CD4-positive, alpha-beta T cell treated with Interleukin-1 beta for 1 hour (primary cell): ENCODE measurements at places on chromosomes 3 and 15.

DNA sequence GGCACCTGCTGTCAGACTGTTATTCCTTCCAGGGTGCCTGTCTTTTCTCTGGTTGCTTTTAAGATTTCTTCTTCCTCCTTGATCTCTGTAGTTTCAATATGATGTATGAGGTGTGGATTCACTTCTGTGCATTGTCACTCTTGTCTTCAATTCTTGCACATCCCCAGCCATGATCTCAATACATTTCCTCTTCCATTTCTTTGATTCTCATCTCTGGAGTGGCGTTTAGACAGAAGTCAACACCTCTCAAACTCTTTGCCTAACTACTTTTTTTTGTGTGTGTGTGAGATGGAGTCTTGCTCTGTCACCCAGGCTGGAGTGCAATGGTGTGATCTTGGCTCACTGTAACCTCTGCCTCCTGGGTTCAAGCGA, 224.4 kb upstream of the LYSMD4 start:
- DNase-seq = no peak

DNA sequence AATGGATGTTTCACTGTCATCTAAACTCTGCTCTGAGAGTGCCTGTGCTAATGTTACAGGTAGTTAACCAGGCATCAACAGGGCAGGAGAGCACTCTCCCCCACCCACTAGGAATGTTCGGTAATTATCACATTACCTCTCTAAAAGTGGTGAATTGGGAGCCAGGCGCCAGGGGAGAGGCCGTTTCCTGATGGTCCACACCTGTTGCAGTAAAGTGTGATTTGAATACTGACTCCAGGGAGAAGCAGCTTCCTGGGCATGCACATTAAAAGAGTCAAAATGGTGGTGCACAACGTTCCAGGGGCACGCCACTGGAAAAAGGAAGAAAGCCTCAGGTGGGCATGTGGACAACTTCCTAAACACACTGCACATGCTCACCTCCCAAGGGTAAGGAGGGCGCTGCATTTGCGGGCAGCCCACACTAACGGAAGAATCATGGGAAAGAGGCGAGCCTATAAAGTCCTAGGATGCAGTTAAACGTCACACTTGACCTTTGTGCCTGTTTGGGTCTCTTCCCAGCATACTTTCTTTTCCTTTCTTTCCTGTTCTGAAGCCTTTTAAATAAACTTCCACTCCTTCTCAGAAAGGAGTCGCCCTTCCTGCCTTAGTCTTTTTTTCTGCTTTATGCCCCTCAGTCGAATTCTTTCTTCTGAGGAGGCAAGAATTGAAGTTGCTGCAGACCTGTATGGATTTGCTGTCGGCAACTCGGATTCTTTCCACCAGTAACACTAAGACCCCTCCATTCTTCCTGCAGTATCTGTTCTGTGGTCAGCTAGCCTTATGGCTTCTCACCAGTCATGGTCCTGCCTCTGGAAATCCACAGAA, 28.9 kb upstream of the GPD1L start:
- no peak for DNase-seq

DNA sequence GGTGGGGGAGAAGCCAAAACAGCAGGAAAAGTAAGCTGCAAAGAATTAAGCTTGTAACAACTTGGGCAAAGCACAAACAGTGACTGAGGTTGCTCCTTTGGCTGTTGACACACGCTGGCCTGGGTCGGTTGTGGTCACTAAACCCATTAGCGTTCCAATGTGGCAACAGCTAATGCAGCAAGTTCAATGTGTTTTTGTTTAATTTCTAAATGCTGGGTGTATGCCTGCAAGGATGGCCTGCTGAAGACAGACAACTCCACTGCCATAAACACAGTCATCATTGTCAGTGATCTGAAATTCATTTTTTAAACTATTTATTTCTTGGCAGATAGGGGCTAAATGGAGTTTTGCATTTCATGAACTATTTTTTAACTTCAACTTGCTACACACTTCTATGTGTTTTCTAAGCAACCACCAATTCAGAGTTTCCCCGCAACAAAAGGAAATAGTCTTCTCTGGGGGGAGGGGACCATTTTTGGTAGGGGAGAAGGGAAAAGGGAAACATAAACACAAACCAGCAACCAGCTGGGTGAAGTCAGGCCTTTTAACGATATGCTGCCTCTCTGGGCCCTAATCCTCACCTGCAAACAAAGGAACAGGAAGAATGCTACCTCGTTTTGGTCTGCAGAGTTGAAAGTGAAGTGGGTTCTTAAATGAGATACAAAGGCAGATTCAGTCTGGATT, 34.8 kb upstream of the WNT5A start:
- DNase-seq = no peak

GRCh38 chr3:9233814-9234600, 15.4 kb downstream of the SRGAP3 start:
- no peak for DNase-seq

DNA sequence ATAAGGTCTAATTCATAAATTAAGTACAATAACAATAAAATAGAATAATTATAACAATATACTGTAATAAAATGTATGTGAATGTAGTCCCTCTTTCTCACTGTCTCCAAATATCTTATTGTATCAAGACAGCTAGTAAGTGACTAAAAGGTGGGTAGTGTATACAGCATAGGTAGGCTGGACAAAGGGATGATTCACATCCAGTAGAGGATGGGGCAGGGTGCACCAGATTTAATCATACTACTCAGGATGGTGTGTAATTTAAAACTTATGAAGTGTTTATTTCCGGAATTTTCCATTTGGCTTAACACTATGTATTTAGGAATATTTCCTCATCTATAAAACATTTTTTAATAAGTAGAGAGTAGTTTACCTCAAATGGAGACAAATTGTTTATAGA, 876.1 kb upstream of the CADM2 start:
- DNase-seq = no peak

DNA sequence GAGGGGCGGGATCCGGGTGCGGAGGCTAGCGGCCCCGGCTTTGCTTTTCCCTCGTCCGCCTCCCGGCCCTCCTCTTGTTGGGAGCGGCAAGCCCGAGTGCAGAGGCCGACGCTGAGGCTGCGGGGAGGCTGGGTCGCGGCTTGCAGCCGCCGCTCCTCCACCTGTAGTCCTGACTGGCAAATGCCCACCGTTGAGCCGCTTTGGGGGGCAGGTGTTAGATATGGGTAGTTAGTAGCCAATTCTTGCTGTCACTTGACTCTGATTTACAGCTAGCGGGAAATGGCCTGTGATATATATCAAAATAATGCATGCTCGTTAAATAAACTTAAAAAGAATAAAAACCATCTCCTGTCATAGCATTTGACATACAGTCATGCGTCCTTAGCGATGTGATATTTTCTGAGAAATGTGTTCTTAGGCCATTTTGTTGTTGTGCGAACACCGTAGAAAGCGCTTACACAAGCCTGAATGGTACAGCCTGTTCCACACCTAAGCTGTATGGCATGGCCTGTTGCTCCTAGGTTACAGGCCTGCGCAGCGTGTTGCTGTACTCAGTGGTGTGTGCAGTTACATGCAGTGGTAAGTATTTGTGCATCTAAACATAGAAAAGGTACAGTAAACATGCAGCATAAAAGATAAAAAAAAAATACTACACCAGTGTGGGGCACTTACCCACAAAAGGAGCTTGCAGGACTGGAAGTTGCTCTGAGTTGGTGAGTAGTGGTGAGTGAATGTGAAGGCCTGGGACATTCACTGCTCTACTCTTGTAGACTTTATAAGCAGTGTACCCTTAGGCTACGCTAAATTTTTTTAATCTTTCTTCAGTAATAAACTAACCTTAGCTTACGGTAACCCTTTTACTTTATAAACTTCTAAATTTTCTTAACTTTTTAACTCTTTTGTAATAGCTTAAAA, 873 bp downstream of the CAPN7 start:
- no peak for DNase-seq

- DNase-seq = no peak
Observed at GRCh38 chr3:175413926-175414325, 554.8 kb downstream of the NAALADL2 start.

- no peak for DNase-seq
Observed at GRCh38 chr3:67048715-67049074, 50.6 kb downstream of the KBTBD8 start.

DNA sequence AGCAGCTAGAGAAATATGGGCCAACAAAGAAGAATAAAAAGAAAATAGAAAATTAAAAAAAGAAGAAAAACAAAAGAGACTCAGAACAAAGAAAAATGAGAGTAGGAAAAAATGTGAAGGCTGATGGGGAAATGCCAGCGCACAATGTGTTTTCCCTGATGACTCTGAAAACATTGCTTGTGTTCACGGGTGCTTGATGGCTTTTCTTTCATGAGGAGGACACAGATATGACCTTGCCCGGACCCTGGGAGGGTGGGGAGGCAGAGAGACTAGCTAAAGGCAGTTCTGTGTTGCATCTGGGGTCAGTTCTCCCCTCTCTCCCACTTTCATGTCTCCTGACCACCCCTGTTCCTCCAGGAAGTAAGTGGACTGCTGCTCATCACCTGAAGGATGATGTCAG, 125.9 kb downstream of the MOBP start:
- DNase-seq = no peak

DNA sequence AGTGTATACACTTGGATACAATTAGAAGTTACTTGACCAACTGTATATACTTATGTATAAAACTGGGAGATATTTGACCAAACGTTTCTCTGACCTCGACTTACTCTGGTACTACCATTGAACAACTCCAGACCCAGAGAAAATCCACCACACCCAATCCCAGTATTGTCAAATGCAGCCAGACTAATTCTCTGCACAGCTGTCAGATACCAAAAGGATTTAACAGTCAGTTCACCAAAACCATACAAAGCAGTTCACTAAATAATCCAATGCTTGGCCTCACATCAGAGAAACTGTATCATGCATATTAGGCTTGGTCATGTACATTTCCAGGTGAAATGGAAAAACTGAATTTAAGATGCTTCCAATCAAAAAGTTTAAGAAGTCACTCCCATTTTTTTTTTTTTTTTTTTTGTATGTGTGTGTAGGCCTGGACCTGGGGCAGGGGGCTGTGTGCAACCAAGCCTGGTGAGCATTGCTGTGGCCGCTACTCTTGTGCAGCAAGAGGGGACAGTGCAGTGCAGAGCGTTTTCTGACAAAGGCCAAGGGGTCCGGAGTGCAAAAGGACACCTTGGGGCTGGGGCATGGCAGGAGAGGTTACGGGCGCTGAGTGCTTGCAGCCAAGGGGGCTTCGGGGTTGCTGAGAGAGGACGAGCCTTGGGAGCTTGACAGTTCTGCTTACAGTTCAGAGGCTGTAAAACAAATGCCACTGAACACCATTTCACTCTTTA, 1.4 kb downstream of the TOMM70 start:
- no peak for DNase-seq

DNA sequence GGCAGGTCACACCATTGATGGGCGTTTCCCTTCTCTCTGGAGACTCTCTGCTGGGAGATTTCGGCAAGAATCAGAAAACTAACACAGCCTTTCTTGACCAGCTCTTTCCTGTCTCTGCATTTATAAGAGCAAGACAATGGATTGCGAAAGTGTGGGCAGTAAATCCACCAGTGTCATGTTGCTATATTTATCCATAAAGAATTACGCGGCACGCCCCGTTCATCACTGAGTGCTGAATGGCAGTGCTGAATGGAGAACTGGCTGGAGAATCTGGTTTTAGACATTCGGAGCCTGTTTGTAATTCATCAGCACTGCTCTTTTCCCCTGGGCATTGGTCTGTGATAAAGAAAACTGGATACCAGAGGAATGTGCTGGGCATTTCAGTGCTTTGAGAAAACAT, 2.0 kb upstream of the CEMIP start:
- DNase-seq = no peak

- DNase-seq = peak; percentile 19
Observed at GRCh38 chr15:78177447-78177873, 28.3 kb downstream of the IDH3A start.

DNA sequence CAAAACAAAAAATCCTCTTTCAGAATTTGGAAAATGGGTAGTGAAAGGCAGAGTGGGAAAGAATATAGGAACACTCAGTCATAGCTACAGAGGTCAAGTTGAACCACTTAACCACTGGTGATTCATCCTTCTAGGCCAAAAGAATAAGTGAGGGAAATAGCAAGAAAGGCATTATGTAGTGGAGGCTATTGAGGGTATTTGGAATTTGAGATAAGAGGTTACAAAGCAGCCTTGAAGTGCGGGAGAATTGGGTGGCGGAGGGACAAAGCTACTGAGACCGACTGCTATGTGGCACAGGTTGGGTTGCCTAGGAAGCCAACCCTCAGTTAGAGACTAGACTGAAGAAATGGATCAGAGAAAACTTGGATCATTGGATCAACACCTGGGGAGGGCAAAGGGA, 109.5 kb downstream of the SYNPR start:
- DNase-seq = no peak

DNA sequence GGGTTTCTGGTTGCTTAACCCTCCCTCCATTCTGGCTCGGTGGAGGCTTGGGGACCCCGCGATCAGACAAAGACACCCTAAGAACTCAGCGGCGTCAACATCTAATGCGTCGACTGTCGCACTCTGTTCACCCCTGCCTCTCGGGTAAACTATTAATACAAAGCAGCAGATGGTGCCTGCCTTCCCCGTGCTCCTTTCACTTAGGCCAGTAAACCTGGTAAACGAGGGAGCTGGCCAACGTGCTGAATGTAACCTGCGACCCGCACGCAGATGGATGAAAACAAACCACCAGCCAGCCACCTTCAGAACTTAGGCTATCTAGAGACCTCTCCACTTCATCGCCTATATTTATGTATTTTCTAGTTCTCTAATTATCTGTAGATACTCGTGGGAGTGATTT, 848 bp upstream of the CADPS start:
- DNase-seq = no peak

DNA sequence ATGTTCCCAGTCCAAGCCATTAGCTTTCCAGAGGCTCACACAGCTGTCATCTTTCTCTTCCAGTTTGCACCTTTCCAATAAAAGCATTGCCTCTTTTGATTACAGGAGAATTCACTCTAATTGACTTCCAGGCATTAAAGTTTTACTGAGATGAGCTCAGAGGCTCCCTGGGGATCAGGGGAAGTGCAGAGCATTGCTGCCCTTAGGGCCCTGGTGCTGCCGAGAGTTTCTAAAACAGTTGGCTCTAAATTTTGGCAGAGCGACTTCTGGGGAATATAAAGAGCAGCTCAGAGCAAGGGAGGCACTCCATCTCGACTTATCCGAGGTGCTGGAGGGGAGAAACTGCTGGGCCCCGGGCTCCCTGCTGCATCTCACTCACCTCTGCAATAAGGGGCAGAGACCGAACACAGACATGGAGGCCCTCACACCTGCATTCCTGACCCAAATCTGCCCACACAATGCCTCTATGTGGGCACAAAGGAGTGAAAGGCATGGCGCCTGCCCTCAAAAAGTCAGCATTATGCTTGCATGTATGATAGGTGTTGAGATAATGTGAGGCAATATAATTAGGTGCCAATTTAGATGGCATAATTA, 61.7 kb downstream of the SCN11A start:
- no peak for DNase-seq
